ENCODE measurements at places on chromosomes 1 and 21. TPM values are rescaled to one million over a fixed set of nuclear protein-coding genes. Genes with fewer than 3 reads are reported as not detected.

DNA sequence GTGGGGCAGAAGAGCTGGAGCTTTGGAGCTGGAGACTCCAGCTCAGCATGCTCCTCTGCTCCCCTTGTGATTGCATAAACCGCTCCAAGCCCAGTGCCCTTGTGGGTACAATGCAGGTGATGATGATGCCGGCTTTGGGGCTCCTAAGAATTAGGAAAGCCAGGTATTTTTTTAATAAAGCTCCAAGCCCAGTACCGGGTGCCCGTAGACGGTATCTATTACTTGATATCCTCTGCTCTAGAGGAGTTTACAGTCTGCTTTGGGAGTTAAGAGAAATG, 27.2 kb downstream of the TENT5C start:
- H3K4me1 ChIP-seq: peaks cover 8% of the 10 kb centered on the region
- no peak for DNase-seq
- no peaks in the 10 kb centered on the region for H3K27me3 ChIP-seq
- H3K4me3 ChIP-seq: no peak overlapping the region
- H3K36me3 ChIP-seq: no peaks in the 10 kb centered on the region

DNA sequence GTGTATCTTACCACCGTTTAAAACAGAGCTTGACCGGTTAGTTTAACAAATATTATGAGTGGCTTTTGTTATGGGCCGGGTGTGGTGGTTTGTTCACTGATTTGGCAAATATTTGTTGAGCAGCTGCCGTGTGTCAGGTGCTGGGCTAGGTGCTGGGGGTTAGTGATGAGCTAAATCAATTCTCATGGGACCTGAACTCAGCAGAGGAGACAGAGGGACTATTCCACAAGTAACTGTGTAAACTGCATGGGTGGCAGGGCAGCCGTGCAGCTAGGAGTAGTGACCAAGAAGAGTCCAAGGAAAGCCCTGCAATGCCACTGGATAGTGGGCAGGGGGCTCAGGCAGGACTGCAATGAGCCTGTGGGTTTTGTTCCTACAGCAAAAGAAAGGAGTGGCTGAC, 11.2 kb upstream of the C2CD2 start:
- DNase-seq: no peak
- H3K36me3 ChIP-seq: no peaks in the 10 kb centered on the region
- H3K4me3 ChIP-seq: no peak overlapping the region
- H3K4me1 ChIP-seq: no peaks in the 10 kb centered on the region
- H3K27me3 ChIP-seq: no peaks in the 10 kb centered on the region

DNA sequence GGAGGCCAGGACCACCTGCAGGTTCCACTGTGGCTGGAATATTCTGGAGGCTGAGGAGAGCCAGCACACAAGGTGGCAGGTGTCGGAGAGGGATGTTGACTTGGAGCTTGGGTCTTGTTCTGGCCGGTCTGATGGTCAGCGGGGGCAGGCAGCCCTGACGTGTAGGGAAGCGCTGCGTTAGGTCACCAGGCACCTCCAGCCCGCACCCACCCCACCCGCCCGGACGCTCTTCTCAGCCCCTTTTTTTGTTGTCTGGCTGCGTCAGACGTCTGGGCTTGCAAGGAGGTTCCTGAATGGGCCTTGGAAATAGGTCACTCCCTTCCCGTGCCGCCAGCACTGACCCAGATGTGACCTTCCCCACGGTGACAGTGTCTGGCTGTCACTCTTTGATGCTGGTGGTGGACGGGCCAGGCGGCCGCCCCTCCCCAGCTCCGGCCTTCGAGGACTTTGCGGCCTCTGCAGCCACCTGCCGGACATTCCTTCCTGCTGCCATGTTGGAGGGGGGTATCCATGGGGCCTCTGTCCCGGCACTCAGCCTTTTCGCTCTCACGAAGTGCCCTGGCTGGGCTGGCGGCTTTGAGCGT, 30.1 kb downstream of the SPSB1 start:
- no peaks in the 10 kb centered on the region for H3K27me3 ChIP-seq
- no peaks in the 10 kb centered on the region for H3K36me3 ChIP-seq
- H3K4me1 ChIP-seq: peaks cover 13% of the 10 kb centered on the region
- H3K4me3 ChIP-seq: no peak overlapping the region
- no peak overlapping the region for H3K27ac ChIP-seq
- no peak for DNase-seq

DNA sequence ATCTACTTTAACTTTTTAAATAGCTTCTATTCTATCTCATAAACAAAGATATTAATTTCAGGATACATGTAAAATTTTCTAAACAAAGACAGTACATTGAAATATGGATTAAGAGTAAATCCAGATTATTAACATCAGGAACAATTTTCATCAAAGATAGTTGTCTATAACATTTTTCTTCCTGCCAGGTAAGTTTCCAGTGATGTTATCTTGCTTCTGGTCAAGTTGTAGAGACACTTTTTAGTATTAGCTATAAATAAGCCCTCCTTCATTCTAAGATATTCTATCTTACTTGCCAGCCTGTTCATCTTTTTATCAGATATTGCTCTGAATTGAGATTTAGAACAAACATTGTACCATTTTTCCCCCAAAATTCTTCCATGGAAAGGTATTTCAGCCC, 94.4 kb upstream of the KCTD3 start:
- H3K4me3 ChIP-seq: no peak overlapping the region
- no peak overlapping the region for H3K27ac ChIP-seq
- H3K4me1 ChIP-seq: no peaks in the 10 kb centered on the region

DNA sequence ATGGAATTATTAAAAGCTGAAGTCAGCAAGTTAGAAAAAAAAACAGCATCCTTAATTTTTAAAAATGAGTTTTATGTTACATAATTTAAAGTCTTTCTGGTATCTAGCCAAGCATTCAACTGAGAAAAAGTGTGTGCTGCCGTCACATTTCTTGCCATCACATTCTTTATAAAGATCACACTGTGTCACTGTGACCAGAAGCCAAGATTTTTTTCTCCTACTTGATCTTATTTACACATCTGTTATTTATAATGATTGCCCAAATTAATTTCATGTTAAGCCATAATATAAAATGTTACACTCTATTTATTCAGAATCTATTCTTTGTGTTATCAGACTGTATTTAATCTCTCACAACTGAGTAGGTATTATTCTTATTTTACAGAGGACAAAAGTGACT, 1603.7 kb downstream of the PLA2G4A start:
- H3K36me3 ChIP-seq: no peaks in the 10 kb centered on the region
- H3K4me3 ChIP-seq: no peak overlapping the region
- no peak for DNase-seq
- H3K27ac ChIP-seq: no peak overlapping the region

DNA sequence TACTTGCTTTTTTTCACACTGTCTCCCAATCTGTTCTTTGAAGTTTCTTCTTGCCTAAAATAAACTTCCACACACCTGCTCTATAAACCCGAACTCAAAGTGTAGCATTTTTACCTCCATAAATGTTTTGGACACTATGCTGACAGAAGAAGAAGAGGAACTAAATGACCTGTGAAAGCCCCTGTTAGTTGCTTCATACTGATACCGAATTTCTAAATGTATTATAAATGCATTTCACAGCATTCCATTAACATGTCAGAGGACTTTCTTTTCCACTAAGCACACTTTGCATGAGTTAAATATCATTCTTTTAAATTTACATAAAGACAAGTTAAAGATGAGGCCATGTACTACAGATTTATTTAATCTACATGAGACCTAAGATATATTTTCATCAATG, 281.0 kb downstream of the SMYD3 start:
- H3K36me3 ChIP-seq: no peaks in the 10 kb centered on the region
- H3K4me3 ChIP-seq: no peak overlapping the region
- DNase-seq: no peak
- H3K27ac ChIP-seq: no peak overlapping the region
- no peaks in the 10 kb centered on the region for H3K27me3 ChIP-seq

DNA sequence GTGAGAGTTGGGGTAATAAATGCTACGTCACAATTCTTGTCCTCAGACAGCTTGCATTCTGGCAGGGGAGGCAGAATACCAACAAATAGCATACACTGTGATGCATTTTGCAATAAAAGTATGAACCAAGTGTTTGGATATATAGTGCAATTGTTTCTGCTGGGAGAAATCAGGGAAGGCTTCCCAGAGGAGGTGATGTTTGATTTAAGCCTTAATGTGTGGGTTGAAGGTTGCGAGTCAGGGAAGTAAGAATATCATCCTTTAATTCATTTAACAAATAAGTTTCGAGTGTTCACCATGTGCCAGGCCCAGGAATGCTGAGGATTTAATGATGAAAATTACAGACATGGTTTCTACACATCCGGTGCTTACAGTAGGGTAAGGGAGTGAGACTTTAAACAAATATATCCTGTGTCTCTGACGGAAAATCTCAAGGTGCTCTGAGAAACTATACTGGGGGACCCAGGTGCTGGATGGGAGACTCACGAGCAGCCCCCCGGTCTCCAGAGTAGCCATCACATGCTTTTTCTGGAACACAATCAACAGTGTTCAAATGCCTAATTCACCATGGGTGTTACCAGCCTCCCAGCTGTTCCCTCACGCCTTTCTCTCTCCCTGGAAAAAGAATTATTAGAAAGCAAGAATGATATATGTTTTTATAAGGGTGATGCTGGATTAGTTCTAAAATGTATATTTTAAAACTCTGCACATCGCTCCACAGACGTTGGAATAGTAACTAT, 31.7 kb downstream of the RASSF5 start:
- no peak for DNase-seq
- H3K27me3 ChIP-seq: no peaks in the 10 kb centered on the region
- H3K4me3 ChIP-seq: no peak overlapping the region
- no peaks in the 10 kb centered on the region for H3K36me3 ChIP-seq
- no peaks in the 10 kb centered on the region for H3K4me1 ChIP-seq
- no peak overlapping the region for H3K27ac ChIP-seq

DNA sequence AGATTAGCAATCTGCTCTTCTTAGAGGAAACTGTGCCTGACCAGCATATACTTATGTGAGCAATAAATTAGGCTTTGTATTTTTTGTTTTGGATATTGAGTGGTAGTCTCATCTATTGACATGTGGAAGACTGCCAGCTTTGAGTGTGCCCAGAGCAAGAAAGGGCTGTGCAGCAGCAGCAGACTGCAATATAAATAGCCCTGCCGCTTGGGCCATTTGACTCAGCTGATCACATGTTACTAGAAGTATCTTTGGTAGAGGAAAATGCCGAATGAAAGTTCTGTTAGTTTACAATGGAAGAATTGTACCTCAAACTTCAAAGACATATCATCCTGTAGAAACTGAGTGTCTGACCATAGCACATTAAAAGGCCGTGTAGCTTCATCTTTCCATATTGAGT, 9.1 kb upstream of the PSMB2 start:
- peaks cover 13% of the 10 kb centered on the region for H3K4me1 ChIP-seq
- no peak for DNase-seq
- H3K4me3 ChIP-seq: no peak overlapping the region
- H3K36me3 ChIP-seq: no peaks in the 10 kb centered on the region
- H3K27ac ChIP-seq: no peak overlapping the region
- no peaks in the 10 kb centered on the region for H3K27me3 ChIP-seq

- H3K27me3 ChIP-seq: no peaks in the 10 kb centered on the region
- no peaks in the 10 kb centered on the region for H3K36me3 ChIP-seq
- peak; percentile 75 for DNase-seq
- peaks cover 39% of the 10 kb centered on the region for H3K4me1 ChIP-seq
Measured at GRCh38 chr1:32247983-32248889, 1.2 kb downstream of the FAM167B start.

DNA sequence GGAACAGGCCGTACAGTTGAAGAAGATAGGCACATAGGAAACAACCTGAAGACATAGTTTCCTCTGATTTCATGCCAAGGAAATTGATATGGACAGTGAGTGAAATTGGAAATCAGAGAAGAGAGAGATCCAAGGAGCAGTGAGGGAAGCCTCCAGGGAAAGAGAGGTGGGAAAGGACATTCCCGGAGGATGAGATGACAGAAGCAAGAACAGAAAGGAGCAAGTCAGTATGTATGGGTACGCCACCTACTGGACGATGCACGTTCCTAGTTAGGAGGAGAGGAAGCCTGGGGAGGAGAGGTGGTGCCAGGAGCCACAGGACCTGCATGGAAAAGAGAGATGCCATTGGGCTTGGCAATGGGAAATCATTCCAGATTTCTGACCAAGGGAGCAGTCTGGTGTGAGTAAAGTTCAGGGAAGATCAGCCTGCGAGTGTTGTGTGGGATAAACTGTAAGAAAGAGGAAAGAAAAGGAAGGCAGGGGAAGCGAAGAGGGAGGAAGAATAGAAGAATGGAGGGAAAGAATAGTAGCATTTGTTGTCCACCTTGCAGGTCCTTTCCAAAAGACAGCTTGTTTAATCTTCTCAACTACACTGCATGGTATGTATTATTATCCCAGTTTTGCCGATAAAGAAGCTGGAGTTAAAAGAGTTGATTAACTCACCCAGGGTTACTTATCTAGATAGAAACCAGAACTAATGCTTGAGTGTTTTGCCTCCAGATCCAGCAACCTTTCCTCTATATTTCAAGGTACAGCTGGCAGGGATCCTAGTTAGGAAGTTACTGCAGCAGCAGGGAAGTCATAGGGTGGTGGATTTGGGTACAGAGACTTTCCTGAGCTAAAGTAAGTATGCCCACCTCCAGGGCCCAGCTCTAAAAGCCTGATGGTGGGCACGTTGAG, 27.4 kb downstream of the C1orf116 start:
- H3K4me3 ChIP-seq: no peak overlapping the region
- H3K4me1 ChIP-seq: no peaks in the 10 kb centered on the region
- H3K27me3 ChIP-seq: no peaks in the 10 kb centered on the region
- DNase-seq: peak; percentile 63
- H3K36me3 ChIP-seq: no peaks in the 10 kb centered on the region

DNA sequence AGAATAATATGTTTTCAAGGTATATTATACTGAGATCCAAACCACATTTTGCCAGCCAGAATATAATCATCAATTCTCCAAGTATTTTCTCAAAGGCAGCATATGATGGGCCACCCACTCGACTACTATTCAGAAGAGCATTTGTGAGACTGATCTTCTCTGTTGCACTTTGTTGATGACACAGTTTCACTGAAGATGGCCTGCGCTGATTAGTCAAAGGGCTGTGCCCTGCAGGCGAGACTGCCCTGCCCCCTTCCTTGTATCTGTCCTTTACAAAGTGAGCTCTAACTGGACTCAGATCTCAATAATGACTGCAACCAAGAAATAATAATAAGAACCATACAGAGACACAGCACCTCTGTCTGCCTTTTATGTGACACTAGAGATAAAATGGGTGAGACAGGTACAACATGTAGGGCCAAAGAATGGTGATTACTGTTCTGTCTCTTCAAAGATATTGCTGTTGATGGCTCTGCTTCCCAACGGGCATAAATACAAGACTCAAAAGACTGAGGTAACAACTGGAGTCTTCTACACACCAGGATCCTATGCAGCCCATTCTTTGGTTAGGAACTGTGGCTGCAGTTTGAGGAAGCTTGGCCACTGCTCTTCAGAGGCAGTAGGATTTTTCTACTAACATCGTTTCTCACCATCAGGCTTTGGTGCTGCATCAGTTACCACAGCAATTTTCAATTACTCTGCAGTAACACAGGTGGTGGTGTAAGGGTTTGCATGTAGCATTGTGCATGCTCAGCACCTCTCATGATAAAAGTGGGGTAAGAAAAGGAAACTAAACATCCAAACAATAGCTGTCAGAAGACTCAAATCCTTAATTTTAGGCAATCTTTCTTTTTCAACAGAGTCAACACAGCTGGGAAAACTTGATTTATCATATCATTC, 481.1 kb downstream of the PTBP2 start:
- H3K4me1 ChIP-seq: peaks cover 3% of the 10 kb centered on the region
- no peaks in the 10 kb centered on the region for H3K27me3 ChIP-seq
- H3K4me3 ChIP-seq: no peak overlapping the region
- H3K36me3 ChIP-seq: no peaks in the 10 kb centered on the region
- DNase-seq: no peak
- H3K27ac ChIP-seq: no peak overlapping the region

Gene SPRR3
- not detected for total RNA-seq

Gene RIIAD1
- not detected for total RNA-seq

Gene MAGI3
- not detected for total RNA-seq
